Karpas-422 (cell line): ENCODE measurements at places on chromosomes 3 and 15.

GRCh38 chr3:99875581-99875928 is 57.9 kb downstream of the CMSS1 start:
- DNase-seq, result no peak

- no peak for DNase-seq
Measured at GRCh38 chr3:100838157-100838556, 128.9 kb downstream of the TFG start.

DNA sequence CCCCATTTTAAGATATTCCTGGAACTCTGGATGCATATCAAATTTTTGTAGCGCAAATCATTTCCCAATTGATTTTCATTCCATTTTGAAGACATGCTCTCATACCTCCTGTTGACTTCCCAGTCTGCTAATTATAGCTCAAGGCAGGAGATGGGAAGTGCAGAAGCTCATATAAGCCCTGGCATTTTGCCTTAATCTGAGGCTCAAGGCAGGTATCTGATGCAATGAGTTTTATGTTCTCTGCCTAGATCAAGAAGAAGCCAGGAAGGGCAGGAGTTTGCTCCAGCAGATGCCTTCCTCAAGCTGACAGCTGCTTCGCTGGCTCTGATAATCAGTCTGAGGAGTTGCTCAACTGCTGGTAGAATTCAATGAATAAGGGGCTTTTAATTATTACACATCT is 65.6 kb upstream of the NEDD4 start:
- DNase-seq, result peak; percentile 28

DNA sequence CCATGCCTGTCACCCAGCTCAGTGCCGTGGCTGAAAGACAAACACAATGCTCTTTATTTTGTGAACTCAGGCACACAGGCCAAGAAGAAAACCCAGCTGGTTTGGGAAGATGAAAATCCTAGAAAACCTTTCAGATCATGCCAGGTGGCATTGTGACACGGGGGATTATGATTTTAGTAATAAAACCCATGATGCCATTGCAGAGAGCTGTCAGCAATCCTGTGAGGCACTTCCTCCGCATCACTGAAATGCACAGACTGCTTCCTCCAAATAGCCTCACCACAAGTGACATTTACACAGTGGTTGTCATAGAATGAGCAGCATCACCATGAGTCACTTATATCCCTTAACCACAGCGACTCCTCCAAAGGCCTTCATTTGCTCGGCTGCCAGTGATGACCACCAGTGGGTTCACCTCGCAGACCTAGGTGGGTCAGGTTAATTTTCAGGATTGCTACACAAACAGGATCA is 22.7 kb downstream of the ABHD6 start:
- DNase-seq, result no peak

DNA sequence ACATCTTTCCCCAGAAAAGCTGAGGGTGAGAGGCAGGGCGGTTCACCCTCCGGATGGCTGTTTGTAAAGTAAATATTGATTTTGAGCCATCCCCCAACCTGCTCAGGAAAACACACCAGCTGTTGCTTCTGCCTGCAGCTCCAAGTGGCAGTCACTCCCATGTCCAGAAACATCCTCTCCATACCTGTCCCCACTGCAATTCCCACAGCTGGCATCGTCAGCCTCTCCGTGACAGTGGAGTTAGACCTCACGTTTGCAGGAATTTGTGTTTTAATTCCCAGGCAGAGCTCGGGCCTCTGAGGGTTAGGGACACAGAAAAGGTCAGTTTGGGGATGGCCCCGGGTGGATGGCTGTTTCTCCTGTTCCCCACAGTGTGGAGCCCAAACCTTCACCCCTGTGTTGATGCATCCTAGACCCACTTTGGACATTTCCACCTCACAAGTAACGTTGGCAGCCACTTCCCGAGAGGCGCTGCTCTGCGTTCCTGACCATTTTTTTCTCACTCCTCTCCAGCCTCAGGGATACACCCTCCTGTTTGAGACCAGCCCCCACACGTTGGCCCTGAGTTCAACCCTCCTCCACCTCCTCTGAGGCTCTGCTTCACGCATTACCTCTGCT is 11.8 kb upstream of the FAM174B start:
- DNase-seq, result no peak

GRCh38 chr3:99071096-99071495 is 169.6 kb upstream of the DCBLD2 start:
- DNase-seq, result no peak

DNA sequence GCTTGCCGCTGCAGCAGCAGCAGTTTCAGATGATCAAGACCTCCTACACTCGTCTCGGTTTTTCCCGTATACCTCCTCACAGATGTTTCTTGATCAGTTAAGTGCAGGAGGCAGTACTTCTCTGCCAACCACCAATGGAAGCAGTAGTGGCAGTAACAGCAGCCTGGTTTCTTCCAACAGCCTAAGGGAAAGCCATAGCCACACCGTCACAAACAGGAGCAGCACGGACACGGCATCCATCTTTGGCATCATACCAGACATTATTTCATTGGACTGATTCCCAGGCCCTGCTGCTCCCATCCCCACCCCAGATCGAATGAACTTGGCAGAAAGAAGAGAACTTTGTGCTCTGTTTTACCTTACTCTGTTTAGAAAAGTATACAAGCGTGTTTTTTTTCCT is 17.6 kb downstream of the CALML4 start:
- DNase-seq, result no peak
